ENCODE measurements at places on chromosomes 1 and 21.

DNA sequence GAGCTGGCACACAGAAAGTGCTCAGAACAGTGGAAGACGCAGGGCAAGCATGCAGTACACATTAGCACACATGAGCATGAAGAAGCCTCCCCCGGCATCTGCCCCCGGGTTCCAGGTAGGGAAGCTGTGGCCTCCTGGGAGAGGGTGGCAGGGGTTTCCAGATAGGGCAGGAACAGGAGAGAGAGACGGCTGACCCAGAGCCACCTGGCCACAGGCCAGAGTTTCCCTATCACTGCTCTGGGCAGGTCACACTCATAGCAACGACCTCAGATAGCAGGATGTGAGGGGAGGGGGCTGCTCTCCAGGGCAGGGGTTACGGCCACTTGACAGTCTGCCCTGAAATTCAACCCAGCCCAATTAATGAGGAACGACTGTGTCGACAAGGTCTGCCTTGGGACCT is 36.6 kb downstream of the GLIS1 start:
- no peak for DNase-seq

DNA sequence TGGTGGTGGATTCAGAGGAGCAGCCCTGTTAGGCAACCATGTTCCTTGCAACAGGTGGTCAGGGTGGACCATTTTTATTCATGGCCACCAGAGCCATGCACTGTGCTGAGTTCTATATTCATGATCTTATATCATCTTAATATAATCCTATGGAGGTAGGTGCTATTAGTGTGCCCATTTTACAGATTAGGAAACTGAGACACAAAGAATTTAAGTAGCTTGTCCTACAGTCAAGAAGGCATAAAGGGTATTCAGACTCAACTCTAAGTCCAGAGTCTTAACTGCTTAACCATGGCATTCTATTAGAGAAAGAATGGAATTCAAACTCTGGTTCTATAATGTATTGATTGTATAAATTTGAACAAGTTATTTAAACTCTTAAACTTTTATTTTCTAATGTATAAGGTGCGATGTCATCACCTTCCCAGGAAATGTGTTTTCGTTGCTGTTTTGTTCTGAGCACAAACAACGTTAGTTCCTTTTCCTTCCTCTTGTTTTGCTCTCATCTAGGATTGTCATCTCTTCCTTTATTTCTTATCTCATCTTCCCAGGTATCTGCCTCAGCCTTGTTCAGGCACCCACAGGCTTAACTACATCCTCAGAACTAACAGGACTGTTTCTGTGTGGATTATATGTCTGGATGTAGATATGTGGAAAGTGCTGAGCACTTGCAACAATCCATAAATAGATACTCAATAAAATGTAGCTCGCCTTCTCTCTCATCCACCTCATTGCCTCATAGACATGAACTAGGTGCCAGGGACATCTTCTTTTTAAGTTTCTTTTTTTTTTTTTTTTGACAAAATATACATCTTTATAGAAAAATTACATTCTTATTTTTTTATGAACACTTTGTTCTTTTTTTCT is 207.1 kb downstream of the NFIA start:
- no peak for DNase-seq

GRCh38 chr1:2205191-2205952 is 10.8 kb upstream of the FAAP20 start:
- no peak for DNase-seq

GRCh38 chr1:109704173-109704572 is 7.9 kb upstream of the GSTM5 start:
- DNase-seq, result no peak

DNA sequence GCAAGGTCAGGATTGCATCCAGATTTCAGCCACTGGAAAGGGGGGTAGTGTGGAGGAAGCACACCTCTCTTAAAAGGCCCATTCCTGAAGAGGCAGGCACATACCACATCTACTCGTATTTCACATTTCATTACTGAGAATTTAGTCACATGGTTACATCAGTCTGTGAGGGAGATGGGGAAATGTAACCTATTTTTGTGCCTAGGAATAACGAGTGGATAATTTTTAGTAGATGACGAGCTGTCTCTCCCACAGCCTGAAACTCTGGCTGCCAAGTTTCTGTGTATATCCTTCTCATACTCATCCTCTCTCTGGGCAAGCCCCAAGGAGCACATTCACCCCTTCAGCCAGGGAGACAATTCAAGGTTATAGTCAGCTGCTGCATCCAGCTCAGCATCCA is 10.3 kb upstream of the C21orf91 start:
- no peak for DNase-seq

Measured in SK-N-MC (cell line).